ENCODE measurements at places on chromosomes 1 and 21. TPM values are rescaled to one million over a fixed set of nuclear protein-coding genes. Genes with fewer than 3 reads are reported as not detected.

PARK7 gene
- 229 TPM for total RNA-seq

MCOLN2 gene
- total RNA-seq: 0.23 TPM

CD5L gene
- total RNA-seq: not detected

CYP4A22 gene
- 0.19 TPM for total RNA-seq

All from esophagus muscularis mucosa (tissue), 4 donors.